ENCODE measurements at places on chromosomes 1 and 21.

DNA sequence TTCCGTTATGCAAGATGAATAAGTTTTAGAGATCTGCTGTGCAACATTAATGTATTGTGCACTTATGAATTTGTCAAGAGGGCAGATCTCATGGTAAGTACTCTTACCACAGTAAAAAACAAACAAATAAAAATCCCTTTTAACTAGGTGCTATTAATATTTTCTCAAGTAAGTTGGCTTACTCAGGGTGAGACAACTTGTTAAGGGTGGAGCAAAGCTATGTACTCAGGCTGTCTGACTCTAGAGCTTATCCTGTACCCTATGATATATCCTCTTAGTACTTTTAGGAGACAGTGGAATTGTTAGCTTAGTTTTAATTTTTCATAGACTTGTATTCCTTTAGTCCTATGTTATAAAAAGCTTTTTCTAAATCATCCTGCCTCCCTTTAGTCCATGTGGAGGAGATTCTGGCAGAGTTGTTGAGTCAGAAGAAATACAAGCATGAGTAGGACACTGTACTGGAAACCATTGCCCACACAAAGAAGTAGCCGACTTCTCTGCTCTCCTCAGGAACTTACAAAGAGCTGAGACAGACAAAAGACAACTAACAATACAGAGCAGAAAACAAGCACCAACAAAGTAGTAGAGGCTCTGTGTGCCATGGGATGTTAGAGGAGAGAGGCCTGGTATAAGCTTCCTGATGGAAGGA is 49.2 kb downstream of the S1PR1 start:
- DNase-seq = no peak

- DNase-seq = no peak
Observed at GRCh38 chr1:203056516-203056915, 29.3 kb downstream of the MYOG start.

GRCh38 chr1:87754139-87754538 is 425.5 kb downstream of the LMO4 start:
- DNase-seq = no peak

GRCh38 chr1:18668046-18668445 is 37.4 kb downstream of the PAX7 start:
- no peak for DNase-seq

DNA sequence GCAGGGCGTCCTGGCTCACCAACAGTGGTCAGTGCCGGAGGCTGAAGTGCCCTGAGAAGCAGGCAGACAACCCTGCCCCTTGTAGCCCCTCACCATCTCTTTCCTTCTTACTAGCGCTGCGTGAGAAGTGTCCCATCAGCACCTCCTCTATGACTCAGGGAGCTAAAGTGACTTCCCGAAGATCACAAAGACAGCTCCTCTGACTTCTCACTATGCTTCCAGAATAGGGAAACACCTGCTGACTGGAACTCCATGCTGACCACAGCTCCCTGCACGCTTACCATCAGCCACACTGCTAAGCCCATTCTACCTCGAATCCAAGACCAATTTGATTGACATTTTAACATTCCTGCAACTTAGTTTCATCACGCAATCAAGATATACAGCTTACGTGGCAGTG is 92.8 kb downstream of the JAK1 start:
- no peak for DNase-seq

DNA sequence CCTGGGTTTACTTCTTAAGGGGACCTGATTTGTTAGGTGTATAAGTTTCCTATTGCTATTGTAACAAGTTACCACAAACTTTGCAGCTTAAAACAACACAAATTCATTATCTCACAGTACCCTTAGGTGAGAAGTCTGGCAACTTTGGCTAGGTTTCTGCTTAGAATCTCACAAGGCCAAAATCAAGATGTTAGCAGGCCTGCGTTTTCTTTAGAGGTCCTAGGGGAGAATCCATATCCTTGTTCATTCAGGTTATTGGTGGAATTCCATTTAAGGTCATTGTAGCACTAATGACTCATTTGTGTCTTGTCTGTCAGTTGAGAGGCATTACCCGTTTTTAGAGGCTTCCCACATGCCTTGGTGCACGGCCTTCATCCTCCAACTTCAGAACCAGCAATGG is 8.2 kb upstream of the SH2D1B start:
- DNase-seq = no peak

DNA sequence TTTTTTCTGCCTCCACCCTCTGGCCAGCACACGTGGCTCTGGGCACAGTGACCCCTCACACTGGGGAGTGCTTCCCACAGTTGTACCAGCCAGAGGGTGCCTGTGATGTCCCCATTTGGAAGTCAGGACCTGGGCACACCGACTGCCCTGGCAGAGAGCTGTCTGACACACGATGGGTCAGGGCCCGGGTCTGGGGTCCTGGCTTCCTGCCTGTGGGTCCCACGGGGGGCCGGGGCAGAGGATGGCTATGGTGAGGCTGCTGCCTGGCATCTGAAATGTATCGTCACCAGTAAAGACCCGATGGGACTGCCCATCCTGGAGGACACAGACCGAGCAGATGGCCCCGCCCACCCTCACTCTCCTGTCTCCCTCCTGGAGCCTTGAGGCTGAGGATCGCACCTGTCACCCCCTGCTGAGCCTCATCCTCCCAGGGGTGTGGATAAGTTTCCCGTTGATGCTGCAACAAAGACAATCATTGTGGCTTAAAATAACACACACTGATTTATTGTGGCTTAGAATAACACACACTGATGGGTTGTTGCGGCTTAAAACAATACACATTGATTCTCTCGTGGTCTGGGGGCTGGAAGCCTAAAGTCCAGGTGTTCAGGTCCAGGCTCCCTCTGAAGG is 88.8 kb upstream of the TTC34 start:
- no peak for DNase-seq

DNA sequence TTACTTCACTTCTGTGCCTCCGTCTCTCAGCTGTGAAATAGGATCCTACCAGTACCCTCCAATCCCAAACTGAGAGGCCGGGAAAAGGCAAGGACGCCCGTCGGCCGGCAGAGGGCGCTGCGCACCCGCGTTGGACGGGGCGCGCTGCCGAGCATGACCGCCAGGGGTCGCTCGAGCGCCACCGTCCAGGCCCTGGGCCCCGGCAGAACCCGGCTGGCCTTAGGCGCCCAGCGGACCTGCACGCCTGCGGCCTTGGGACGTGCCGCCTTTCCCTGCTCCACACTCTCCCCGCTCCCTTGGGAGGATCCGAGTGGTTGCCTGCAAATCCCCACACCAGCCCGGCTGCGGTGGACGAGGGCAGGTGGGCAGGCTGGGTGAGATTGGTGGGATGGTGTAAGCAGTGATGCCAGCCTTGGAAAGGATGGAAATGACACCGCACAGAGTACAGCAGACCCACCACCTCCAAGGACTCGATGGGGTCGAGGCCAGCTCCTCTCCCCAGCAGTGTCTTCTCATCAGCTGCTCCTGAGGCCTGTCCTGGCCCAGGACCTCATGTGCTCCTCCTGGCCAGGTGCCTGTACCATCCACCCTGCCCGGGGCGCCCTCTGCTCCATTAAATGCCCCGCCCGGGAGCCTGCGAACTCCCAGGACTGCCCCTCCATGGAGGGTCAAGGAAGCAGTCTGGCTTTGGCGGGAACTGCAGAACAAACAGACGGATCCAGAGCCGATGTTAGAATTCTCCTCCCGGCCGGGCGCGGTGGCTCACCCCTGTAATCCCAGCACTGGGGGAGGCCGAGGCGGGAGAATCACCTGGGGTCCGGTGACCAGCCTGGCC is 47.4 kb upstream of the LBR start:
- no peak for DNase-seq

DNA sequence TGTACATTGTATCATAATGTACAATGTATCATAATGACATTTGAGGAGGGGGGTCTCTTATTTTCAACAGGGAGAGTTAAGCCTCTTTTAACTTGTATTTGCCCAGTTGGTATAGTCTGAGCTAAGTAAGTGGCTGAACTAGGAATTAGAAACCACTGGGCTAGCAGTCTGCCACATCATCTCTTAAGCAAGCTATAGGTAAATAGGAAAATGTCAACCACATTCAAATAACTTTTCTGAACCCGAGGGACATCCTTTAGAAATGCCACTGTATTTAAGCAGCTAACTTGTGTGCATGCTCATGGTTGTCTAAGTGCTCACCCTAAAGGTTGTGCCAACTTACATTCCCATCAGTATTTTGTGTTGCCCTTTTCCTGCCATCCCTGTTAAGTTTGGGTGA is 35.5 kb upstream of the ASB17 start:
- DNase-seq = no peak

DNA sequence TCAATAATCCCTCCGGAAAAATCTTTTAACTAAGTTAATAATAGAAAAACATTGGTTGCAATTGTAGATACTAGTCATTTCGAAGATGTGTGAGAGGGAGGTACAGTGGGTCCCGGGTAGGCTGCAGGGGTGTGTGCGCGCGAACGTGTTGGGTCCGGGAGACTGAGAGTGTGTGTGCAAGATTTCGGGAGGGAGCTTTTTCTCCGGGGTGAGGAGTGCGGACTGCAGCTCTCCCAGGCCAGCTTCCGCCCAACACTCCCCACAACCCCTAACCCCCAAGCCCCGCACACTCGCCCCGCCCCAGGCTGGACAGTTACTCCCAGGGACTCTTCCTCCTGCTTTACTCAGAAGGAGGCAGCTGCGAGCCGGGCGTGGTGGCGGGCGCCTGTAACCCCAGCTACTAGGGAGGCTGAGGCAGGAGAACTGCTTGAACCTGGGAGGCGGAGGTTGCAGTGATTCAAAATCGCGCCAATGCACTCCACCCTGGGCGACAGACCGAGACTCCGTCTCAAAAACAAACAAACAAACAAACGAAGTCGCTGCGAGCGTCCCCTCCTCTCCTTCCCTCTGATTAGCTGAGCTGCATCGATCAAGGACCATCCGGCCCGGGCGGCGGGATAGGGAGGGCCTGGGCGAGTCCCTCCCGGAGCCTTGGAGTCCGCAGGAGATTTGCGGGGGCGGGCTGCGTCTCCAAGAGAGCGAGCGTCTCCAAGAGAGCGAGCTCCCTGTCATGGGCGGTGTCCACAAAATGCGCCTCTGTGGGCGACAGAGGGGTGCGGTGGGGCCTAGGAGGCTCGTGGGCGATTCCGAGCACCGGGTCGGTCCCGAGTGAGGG is 28.3 kb upstream of the PPM1J start:
- DNase-seq = no peak

DNA sequence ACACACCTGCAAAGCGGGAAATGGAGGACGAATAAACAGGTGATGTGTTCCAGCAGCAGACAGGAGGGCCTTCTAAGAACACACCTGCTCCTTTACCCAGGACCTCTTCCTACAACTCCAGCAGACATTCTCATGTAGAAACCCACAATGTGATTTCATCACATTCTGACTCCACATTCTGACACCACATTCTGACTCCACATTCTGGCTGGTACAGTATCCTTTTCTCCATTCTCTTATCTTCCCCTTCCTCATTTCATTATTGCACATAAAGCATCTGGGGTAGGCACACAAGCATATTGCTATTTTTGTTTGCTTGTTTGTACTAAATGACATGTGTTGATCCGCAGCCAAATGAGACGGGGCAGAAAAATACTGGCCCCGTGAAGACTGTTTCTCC is 3.6 kb upstream of the ZNF124 start:
- DNase-seq = no peak

DNA sequence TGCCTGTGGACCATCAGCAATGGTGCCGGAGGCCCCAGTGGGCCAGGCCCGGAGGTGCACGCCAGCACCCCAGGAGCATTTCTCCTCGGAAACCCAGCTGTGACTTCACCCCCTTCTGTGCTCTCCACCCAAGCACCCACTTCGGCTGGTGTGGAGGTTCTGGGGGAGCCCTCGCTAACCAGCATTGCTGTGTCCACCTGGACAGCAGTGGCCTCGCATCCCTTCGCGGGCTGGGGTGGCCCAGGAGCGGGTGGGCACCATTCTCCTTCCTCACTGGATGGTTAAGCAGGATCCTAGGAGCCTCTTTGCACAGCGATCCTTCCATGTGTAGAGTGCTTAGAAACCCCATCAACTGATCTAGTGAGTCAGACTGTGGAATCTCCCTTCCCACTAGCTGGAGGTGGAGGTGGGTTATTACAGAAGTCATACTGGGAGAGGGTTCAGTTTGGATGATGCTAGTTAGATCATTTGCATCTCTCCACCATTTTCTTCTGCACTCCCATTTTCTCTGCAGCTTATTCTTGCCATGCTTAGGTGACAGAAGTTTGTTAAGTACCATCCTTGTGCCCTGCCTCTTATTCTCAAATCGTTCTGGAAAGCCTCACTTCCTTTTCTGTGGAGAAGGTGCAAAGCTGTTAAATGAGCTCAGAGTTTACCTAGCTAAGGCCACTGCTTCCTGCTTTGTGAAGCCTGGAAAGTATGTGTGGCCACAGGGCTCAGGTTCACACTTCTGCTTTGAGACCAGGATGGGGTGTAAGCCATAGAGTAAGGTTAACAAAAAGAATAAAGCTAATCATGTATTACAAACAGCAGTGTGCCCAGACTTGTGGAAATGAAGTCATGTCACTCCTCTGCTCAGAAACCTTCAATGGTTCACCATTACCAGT is 32.3 kb downstream of the TBX19 start:
- DNase-seq = no peak

DNA sequence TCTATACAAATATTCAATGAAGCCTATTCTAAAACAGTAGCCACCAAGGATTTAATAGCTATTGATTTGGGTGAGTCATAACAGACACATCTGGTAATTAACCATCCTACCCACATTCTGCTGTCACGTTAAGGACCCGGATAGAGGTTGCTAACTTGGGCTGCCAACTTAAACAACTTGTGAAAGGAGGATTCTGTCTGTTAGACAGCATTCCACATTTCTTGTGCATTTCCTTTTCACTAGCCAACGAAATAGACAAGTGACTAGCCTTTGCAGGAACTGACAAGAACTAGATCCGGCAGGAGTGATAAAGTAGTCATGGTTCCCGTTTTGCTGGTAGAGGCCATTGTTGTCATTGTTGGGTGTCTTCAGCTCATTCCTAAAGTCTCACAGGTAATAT is 9.5 kb downstream of the DSCAM start:
- no peak for DNase-seq

- DNase-seq = no peak
Observed at GRCh38 chr1:156200044-156200443, 6.1 kb downstream of the SLC25A44 start.

GRCh38 chr21:20883408-20883800 is 114.8 kb upstream of the NCAM2 start:
- DNase-seq = no peak

GRCh38 chr1:79215311-79215710 is 208.8 kb upstream of the ADGRL4 start:
- no peak for DNase-seq

- no peak for DNase-seq
Observed at GRCh38 chr1:94395748-94396309, 22.4 kb upstream of the ABCD3 start.

GRCh38 chr1:61341426-61341825 is 259.1 kb downstream of the NFIA start:
- no peak for DNase-seq

DNA sequence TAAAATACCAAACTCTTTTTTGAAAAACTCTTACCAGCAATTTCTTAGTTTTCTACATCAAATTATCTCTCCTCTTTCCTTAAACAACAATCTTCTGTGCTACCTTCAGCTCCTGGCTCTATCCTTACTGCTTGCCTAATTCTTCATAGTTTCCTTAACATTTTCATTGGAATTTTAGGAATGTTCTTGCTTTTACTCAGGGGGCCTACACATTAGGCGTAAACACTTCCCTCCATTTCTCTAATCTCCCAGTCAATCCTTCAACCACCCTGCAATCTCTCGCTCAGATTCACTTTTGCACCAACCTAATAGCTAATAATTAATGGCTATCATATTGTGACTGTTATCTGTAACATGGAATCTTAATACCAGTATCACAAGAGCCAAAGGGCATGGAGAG is 50.1 kb downstream of the ADAMTS5 start:
- no peak for DNase-seq

GRCh38 chr1:3771108-3772026 is 1.2 kb upstream of the SMIM1 start:
- no peak for DNase-seq
